ENCODE measurements at places on chromosomes 2 and 18.

DNA sequence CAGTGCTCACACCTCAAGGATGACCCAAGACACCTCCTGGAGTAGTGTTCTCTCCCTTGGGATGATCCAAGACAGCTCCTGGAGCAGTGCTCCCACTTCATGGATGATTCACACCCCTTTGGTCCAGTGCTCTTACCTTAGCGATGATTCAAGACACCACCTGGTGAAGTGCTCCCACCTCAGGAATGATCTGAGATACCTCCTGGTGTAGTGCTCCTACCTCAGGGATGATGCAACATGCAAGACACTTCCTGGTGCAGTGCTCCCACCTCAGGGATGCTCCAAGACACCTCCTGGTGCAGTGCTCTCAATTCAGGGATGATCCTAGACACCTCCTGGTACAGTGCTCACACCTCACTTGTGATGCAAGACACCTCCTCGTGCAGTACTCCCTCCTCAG, 123.1 kb downstream of the ASB1 start:
- DNase-seq: no peak

DNA sequence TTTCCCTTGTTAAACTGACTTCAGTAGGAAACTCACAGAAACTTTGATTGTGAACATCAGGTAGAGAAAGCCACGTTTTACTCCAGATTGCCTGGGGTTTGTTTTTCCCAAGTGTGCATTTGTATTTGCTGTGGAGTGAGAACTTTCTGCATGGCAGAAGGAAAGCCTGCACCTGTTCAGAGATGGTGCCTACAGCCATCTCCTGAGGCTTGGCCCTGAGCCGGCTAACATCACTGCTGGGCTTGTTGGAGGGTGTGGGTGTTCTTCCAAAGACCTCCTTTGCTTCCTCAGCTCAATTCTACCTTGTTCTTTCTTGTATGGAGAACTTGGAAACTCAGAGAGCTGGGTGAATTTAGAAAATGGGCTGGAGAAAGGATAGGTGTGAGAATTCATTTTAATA, 16.1 kb downstream of the KCNS3 start:
- DNase-seq: no peak

DNA sequence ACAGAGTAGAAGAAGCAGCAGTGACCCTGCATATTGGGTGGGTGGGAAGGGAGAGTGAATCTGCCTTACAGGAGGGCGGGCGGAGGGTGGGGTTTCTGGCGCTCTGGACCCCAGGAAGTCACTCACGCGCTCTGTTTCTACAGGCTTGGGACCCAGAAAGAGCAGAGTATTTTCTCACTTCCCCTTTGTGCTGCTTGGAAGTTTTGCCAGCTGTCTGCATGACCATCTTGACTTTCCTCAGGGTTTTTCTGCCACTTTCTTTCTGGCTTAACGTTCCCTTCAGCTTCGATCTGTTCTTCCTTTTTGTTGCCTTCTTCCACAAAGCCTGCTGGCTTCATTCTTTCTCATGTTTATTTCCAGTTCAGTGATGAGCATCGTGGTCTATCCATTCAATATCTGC, 383.1 kb downstream of the GALR1 start:
- DNase-seq: no peak

GRCh38 chr2:127293386-127293747, 577 bp downstream of the ERCC3 start:
- DNase-seq: no peak

- DNase-seq: no peak
Measured at GRCh38 chr2:213847316-213847715, 563.1 kb downstream of the SPAG16 start.

DNA sequence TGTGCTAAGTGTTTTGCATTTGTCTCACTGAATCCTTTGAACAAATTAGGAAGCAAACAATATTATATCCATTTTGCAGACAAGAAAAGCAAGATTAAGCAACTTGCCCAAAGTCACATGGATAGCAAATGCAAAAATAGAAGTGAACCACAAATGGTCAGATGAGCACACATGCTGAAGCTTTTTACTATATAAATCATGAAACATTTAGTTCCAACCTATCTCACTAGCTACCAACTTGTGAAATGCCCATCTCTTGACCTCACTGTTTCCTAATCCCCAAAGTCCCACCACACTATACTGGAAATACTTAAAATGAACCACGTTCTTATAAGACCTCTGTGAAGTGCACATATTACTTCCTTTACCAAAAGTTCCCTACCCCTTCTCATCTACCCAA, 380.5 kb downstream of the ERBB4 start:
- no peak for DNase-seq

DNA sequence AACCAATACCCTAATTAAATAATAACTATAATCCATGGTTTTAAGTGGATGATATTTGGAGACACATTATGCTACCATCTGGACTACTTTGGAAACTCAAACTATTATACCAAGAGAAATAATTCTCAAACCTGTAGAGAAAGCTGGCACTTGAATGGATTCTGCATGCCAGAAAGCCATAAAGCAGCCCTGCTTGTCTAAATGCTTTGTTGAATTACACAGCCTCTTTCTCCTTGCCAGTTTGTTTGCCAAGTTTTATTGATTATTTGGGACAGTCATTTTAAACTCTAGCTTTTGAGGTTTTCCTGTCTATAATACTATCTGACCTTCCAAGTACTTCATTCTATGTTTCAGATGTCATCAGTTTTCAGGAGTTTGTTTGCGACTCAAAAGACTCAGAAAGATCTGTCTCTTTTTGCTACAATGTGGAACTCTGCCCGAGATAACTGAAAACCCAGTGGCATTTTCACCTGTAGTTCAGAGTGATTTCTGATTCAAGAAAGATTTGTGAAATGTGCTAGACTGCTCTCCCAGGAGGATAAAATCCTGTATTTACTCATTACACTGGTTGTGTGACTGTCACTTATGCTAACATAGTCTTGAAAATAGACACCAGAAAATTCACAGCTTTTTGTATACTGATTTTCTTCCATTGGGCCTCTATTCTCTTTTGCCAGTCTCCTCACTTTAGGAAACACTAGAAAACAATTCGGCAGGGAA, 29.2 kb upstream of the MBOAT2 start:
- DNase-seq: no peak
